ENCODE measurements at places on chromosomes 3 and 15.

DNA sequence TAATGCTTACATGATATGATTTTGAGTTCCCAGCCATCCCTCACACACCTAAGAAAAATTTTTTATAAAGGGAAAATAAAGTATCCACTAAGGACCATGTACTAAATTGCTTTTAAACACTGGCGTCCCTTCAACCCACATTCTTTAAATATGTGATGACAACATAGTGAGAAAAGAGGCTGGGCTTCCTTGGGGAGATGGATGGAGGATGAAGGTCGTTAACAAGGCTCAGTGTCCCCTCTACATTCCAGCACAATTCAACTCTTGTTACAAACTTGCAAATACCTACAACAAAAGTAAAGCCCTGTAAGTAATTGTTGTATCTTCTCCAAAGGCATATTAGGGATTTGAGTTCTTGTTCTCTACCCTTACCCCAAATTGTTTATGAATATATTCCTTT lies 87.2 kb upstream of the SLC4A7 start:
- DNase-seq = no peak

- DNase-seq = no peak
Measured at GRCh38 chr3:64397573-64397972, 172.3 kb upstream of the PRICKLE2 start.

GRCh38 chr3:192092388-192093005 lies 631.5 kb downstream of the PYDC2 start:
- no peak for DNase-seq

DNA sequence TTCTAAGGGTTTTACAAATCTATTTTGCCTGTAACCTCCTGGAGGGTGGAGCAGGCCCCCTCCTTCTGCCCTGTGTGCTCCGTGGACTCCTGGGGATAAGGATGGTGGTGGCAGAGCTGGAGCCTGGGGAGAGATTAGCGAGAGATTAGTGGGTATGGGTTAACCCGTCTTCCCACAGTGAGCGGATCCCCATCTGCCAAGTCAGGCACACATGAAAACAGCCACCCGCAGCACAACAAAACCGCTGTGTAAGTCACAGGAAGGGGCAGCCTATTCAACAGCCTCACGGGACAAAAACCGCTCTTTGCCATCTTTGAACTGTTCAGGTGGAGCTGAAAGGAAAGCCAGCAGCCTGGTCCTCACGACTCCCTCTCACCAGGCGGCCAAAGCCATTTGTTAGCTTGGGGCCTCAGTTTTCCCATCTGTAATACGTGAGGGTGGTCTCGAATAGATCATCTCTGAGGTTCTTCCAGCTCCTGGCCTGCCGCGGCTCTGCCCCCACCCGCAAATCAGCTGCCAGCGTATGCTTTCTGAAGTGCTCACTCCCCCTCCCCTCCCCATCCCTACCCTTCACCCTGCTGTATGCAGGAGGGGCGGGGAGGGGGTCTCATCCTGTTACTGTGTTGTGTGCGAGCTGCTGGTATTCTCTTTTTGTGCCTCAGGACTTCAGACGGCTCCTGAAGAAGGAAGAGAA lies 43.6 kb downstream of the PDIA5 start:
- no peak for DNase-seq

DNA sequence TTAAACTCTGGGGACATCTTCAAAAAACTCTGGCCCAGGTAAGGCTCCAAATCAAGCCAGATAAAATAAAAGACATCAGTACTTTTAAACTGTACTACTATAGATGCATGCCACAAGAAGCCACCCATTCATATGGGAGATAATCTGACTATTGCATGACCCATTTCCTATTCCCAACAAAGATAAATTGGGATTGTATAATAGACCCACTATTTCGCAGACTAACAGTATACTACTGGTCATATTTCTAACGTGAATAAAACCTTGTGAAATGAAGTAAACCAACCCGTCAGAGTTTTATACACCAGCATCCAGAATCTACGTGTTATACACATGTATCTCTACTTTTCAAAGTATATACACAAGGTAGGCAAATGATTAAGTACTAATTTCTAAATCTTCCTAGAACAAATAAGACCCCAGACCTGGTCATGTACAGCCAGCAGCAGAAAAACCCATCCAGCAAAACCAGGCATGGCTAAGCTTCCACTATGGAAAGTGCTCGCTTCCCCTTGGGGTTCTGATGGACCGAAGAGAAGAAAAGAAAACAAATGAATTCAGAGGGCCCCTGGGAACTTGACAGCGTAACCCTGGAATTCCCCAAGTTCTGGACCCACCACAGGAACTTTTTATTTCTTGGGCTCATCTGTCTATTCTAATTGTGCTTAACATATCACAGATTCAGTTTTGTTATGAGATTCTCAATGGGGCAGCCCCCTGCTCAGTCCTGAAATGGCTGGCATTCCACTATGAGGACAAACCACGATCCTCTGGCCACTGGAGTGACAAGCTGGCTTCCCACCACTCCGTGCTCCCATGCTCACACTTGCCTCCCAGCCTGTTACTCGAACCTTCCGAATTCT lies 69.1 kb downstream of the MB21D2 start:
- DNase-seq = no peak

All from breast epithelium (tissue), 4 donors.